ENCODE measurements at places on chromosomes 13 and 19.

- H3K4me3 ChIP-seq, result no peak overlapping the region
- DNase-seq, result no peak
- no peak overlapping the region for H3K27ac ChIP-seq
- no peaks in the 10 kb centered on the region for H3K36me3 ChIP-seq
- H3K27me3 ChIP-seq, result no peaks in the 10 kb centered on the region
Measured at GRCh38 chr13:49597043-49597641, 11.8 kb upstream of the RCBTB1 start.

GRCh38 chr13:103140001-103140671, 73.9 kb upstream of the SLC10A2 start:
- H3K4me1 ChIP-seq, result no peaks in the 10 kb centered on the region
- no peak overlapping the region for H3K27ac ChIP-seq
- no peaks in the 10 kb centered on the region for H3K36me3 ChIP-seq
- H3K27me3 ChIP-seq, result no peaks in the 10 kb centered on the region
- no peak overlapping the region for H3K4me3 ChIP-seq
- DNase-seq, result no peak

GRCh38 chr19:50639121-50640112, at the start of gene SYT3:
Gene SYT3 (minus strand): TSS chr19:50639881. CDS start chr19:50637411, 2,470 bp downstream.
- DNase-seq, result peak; percentile 30
- peaks cover 3% of the 10 kb centered on the region for H3K4me1 ChIP-seq
- no peak within 1 kb of the TSS for H3K27ac ChIP-seq
- H3K27me3 ChIP-seq, result peaks cover 49% of the 10 kb centered on the region
- peak within 1 kb of the TSS; percentile 10 for H3K4me3 ChIP-seq

GRCh38 chr13:79285159-79285558, 120.9 kb downstream of the RBM26 start:
- no peak for DNase-seq
- H3K4me1 ChIP-seq, result no peaks in the 10 kb centered on the region
- H3K27ac ChIP-seq, result no peak overlapping the region
- peaks cover 4% of the 10 kb centered on the region for H3K27me3 ChIP-seq
- H3K4me3 ChIP-seq, result no peak overlapping the region

- H3K27ac ChIP-seq, result peak overlapping the region; percentile 50
Measured at GRCh38 chr19:49932731-49933131, 3.4 kb upstream of the NUP62 start.

DNA sequence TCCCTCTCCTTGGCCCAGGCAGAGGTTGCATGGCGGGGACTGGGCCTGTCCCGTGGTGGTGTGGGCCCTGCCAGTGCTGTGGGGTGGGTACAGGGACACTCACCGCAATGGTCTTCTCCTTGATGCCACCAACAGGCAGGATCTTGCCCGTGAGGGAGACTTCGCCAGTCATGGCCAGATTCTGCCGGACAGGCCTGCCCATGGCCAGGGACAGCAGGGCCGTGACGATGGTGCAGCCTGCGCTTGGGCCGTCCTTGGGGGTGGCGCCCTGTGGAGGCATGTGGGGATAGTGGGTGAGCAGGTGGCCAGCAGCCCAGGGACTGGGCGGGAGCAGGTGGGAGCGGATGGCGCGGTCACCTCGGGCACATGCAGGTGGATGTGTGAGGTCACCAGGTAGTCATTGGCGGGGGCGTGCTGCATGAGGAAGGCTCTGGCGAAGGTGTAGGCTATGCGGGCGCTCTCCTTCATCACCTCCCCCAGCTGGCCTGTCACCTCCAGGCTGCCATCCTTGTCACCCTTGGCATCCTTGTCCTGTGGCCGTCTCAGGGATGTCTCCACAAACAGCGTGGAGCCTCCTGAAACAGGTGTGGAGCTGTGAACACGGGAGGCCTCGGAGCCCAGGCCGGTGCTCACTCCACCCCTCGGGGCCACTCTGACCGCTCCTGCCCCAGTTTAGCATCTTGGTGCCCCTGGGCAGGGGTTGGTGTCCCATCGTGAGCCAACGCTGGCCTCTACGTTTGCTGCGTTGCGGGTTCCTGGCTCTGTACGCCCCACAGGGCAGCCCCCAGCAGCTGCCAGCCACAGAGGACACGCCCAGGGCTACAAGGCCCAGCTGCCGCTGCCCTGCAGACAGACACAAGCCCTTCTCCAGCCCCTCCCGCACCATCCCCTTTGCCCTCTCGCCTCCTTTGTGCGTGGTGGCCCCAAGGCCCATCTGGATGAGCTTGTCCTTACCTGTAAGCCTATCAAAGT, 3.4 kb downstream of the RPL36 start:
- peaks cover 23% of the 10 kb centered on the region for H3K4me1 ChIP-seq
- no peaks in the 10 kb centered on the region for H3K27me3 ChIP-seq
- peaks cover 51% of the 10 kb centered on the region for H3K36me3 ChIP-seq
- DNase-seq, result peak; percentile 26
- peak overlapping the region; percentile 35 for H3K4me3 ChIP-seq

DNA sequence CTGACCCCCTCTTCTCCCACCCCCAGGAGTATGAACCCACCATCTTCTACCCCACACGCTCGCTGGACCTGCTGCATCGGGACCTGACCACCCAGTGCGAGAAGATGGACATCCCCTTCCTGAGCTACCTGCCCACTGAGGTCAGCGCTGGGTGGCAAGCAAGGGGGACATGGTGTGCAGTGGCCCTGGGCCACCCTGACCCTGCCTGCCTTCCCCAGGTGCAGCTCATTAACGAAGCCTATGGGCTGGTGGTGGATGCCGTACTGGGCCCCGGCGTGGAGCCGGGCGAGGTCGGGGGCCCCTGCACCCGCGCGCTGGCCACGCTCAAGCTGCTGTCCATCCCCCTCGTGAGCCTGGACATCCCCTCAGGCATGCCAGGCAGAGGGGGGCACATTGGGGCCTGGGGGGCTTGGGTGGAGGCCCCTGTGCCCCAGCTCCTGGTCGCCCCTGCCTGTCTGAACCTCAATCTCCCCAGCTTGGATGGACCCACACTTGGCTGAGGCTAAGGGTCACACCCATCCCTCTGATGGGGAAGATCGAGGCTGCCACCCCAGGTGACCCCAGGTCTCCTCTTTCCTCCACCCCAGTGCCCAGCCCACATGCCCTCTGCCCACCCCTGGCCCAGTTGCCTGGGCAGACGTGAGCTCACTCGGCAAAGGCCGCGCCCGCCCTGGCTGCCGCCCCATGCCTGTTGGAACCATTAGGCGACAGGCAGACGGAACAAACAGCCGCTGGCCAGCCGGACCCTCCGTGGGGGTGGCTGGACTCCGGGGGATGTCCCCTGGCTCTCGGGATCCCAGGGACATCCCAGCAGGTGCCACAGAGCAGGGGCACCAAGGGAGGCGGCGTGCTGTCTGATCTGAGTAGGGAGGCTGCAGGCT, 2.5 kb upstream of the CILP2 start:
- peaks cover 5% of the 10 kb centered on the region for H3K27me3 ChIP-seq
- H3K4me1 ChIP-seq, result peaks cover 23% of the 10 kb centered on the region
- H3K4me3 ChIP-seq, result no peak overlapping the region
- DNase-seq, result no peak
- H3K36me3 ChIP-seq, result peaks cover 2% of the 10 kb centered on the region
